ENCODE measurements at places on chromosomes 13 and 19.

GRCh38 chr13:105139048-105139379 is 1396.4 kb downstream of the EFNB2 start:
- DNase-seq, result no peak
- no peak overlapping the region for H3K4me3 ChIP-seq
- no peaks in the 10 kb centered on the region for H3K4me1 ChIP-seq
- H3K27ac ChIP-seq, result no peak overlapping the region
- H3K27me3 ChIP-seq, result no peaks in the 10 kb centered on the region

DNA sequence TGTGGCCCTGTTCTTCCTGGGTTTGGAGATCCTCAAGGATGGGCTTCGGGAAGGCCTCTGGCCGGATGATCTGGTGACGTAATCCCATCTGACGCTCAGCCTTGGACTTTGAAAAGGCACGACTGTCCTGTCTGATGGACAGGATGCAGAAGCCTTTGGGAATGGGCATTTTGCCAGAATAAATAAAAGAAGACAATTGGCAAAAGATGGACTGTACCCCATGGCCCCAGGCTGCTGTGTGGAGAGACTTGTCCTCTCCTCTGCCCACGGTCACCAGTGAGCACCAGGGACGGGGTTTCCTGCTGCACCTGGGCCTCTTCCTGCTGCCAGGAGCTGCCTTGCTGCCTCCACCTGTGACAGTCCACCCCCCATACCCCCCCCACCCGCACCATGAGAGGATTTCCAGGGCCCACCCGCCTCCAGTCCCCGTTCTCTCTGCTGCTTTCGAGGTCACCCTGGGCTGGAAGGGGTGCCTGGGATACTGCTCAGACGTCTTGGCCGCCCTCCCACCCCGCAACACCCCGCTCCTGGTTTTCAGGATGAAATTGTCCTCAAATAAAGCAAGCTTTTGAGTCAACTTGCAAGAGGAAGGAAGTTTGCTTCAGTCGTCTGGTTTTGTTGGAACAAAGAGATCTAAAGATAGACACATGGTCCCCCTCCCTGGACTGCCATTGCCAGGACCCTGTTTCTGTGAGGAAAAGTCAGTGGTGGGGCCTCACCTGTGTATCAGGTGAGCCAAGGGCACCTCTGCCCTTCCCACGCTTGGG is 40.9 kb downstream of the MCF2L start:
- no peaks in the 10 kb centered on the region for H3K27me3 ChIP-seq
- H3K4me3 ChIP-seq, result no peak overlapping the region
- no peak for DNase-seq
- H3K27ac ChIP-seq, result no peak overlapping the region

DNA sequence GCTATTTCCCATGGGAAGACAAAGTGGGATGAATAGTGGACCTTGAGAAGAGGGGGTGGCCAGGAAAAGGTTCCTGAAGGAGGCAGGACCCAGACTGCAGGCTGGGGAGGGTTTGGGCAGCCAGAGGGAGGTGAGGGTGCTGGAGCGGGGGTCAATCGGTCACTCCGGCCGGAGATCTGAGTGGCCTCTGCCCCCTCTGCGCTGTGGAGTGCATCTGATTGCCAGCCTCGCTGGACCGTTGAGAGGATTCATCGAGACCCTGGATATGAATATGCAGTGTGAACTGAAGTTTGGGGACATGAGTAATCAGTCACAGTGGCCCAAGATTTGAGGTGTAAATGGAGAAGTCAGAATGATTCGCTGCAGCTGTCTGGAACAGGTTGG is 5.5 kb upstream of the ZNF580 start:
- DNase-seq, result no peak
- peak overlapping the region; percentile 65 for H3K27ac ChIP-seq
- peaks cover 19% of the 10 kb centered on the region for H3K4me1 ChIP-seq
- H3K36me3 ChIP-seq, result no peaks in the 10 kb centered on the region

- H3K27ac ChIP-seq, result no peak overlapping the region
- H3K4me3 ChIP-seq, result no peak overlapping the region
- peak; percentile 25 for DNase-seq
- H3K27me3 ChIP-seq, result no peaks in the 10 kb centered on the region
Measured at GRCh38 chr19:19115954-19116353, 22.3 kb downstream of the TMEM161A start.

- no peaks in the 10 kb centered on the region for H3K4me1 ChIP-seq
- no peak for DNase-seq
- H3K4me3 ChIP-seq, result no peak overlapping the region
- H3K27me3 ChIP-seq, result no peaks in the 10 kb centered on the region
- H3K27ac ChIP-seq, result no peak overlapping the region
- H3K36me3 ChIP-seq, result no peaks in the 10 kb centered on the region
Measured at GRCh38 chr19:3296034-3296433, 70.3 kb upstream of the NFIC start.
